Aorta (tissue), 5 donors: ENCODE measurements at places on chromosomes 11 and 22. TPM values are rescaled to one million over a fixed set of nuclear protein-coding genes. Genes with fewer than 3 reads are reported as not detected.
A peak's percentile ranks its signal among the peaks of the same experiment; 100 is the strongest.

Gene GLYAT
- total RNA-seq = not detected

Gene RPS25
- total RNA-seq = 804 TPM

Gene POTEH
- total RNA-seq = not detected

DNA sequence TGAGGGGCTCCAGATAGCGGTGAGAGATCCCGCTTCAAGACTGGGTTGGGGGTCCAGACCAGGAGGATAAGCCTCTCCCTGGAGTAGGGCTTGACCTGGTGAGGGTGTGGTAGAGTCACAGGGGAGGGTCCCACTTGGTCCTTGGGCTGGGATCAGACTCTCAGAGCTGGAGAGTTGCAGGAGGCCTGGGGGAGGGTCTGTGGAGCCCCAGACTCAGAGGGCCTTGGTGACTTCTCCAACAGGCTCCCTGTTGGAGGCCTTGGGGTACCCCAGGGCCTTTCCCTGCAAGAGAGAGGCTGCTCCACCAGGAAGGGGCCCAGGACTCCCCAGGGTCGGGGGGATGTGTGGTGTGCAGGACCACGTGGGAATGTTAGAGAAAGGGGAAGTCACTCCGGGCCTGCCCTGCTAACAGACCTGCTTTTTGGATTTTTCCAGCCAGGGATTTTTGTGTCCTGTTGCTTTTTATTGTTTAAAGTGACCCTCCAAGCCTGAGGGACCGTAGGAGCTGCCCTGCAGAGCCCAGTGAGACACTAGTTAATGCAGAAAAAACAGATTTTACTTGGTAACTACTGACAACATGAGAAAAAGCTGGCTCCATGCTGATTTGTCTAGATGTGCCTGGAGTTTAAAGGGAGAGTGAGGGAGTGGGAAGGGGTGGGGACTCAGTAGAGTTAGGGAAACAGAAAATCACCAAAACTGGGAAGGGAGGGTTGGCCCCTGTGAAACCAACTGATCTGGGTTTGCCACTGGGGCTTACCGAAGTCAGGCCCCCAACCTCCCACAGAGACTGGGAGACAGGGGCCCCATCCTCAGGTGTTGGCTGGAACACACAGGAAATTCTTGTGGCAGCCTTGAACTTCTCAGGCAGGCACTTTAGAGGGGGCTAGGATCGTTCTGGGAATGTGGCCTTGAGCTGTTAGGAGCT is 801 bp upstream of the TXNRD2 start:
- no peak for DNase-seq

- DNase-seq = peak; percentile 57
These were observed 104.7 kb upstream of the E2F8 start for GRCh38 chr11:19345519-19345847.

GRCh38 chr22:22666307-22667091 is 22.1 kb downstream of the GGTLC2 start:
- no peak for DNase-seq

- DNase-seq = no peak
These were observed 323 bp upstream of the PANX1 start for GRCh38 chr11:94128291-94128745.

GRCh38 chr22:27205492-27206373 is 548.3 kb downstream of the MIAT start:
- no peak for DNase-seq
